Spleen (tissue), 13 donors: ENCODE measurements at places on chromosomes 2 and 18. TPM values are rescaled to one million over a fixed set of nuclear protein-coding genes. Genes with fewer than 3 reads are reported as not detected.

CHRNA1 gene
- polyA plus RNA-seq: 0.33 TPM

OTOF gene
- 0.16 TPM for polyA plus RNA-seq

ICA1L gene
- polyA plus RNA-seq: 0.67 TPM

WDR12 gene
- polyA plus RNA-seq: 18.0 TPM

CHRNG gene
- polyA plus RNA-seq: not detected

SLC40A1 gene
- 55.7 TPM for polyA plus RNA-seq

SCN7A gene
- polyA plus RNA-seq: 0.15 TPM

FLACC1 gene
- polyA plus RNA-seq: 0.30 TPM
